ENCODE measurements at places on chromosomes 3 and 15.
A peak's percentile ranks its signal among the peaks of the same experiment; 100 is the strongest.

DNA sequence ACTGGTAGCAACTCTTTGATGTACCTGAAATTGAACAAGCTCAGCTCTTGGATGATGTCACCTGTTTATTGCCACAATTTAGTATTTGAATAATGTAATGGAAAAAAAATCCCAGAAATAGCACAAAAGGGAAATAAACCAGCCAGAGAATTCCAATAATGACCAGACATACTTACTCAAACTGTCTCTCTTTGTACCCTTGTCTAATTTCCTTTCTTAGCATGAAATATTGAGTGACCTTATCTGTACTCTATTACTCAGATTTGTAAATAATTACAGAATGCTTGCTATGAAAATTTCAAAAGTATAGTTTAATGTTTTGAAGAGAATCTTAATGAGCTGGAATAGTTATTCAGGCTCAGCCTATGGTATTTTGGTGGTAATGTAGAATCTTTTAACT, 555.4 kb upstream of the SGO1 start:
- no peak for DNase-seq

- no peak for DNase-seq
These were observed 58.0 kb upstream of the FURIN start for GRCh38 chr15:90810354-90810753.

- no peak for DNase-seq
These were observed 25.4 kb downstream of the CYP19A1 start for GRCh38 chr15:51313074-51313393.

GRCh38 chr15:83658430-83659416, 4.8 kb downstream of the ADAMTSL3 start:
- DNase-seq, result no peak

DNA sequence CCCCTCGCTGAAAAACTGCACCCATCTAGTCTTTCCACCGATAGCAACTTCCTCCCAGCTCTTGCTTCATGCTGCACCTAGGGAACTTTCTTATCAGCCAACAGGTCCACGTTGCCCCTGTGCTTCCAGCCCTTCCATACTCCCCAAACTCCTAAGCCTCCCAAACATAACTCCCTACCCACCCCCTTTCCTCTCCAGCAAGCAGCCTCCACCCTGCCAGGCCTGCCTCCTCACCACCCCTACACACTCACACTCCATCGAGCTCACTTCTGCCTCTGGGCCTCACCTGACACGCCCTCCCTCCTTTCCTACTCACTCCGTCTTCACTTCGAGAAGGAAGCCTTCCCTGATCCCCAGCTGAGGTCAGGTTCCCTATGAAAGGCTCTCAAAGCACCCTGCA, 8.1 kb downstream of the INSYN1 start:
- no peak for DNase-seq

DNA sequence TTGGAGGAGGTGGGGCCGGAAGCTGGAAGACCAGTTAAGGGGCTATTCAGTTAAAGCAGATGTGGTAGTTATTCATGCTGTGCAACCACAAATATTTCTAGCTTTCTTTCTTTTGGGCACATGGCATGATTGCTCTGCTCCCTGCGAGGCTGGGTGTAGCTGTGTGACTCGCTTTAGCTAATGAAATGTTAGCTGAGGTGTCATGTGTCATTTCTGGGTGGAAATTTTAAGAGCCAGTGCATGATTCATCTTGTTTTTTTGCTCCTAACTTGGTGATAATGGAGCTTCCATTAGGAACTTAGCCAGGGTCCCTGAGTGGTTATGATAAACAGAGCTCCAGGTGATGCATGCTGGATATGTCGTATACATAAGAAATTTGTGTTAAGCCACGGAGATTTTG, 300.6 kb downstream of the SATB1 start:
- no peak for DNase-seq

DNA sequence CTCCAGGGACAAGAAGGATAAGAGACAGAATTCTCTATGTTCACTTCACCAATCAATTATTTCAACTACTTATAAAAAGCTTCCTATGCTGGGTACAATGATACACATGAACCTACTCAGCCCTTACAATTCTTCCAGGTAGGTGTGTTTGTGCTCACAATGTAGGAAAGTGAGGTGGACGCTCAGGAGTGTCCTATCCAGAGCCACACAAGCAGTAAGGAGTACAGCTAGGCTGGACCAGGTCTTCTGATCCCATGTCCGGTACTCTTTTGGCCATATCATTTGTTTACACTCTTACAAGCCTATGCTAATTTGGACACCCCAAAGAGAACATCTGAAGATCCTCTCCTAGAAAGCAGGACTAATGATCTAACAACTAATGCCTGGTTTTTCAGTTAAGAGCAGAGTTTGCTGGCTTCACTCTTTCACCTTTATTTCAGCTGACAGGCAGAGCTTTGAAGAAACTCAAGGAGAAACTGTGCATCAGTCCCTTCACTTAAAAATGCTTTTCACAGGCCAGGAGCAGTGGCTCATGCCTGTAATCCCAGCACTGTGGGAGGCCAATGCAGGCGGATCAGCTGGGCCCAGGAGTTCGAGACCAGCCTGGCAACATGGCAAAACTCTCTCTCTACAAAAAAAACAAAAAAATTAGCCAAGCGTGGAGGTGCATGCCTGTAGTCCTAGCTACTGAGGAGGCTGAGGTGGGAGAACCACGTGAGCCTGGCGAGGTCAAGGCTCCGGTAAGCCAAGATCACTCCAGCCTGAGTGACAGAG, 27.5 kb downstream of the IGF2BP2 start:
- no peak for DNase-seq

DNA sequence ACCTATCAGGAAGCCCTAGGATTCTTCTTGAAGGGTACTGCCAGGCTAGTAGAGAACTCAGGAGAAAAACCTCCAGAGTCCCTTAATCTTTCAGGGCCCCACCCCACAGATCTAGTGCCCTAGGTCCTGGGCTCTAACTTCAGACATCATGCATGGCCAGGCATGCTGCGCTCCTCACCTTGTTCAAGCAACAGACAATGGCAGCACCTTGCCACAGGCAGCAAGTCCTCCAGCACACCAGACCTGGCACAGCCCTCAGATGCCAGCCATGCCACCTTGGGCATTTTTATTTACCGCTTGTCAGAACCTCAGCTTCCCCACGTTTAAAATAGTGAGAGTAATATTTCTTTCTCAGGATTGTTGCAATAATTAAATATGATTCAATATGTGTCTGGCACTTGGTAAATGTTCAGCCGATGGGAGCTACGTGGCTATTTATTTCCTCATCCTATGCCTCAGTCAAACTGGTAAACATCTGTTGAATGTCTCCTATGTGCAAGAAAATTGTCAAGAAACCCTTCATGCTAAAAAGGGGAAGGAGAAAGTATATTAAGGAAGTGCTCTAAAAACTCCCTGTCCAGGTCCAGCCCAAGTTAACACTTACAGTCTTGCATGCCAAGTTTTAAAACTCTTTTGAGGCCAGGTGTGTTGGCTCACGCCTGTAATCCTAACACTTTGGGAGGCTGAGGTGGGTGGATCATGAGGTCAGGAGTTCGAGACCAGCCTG, 14.5 kb upstream of the CCR1 start:
- peak; percentile 66 for DNase-seq

GRCh38 chr3:146072824-146073223, 88.2 kb downstream of the PLOD2 start:
- no peak for DNase-seq

GRCh38 chr3:189789432-189789831, 158.2 kb downstream of the TP63 start:
- DNase-seq, result no peak

DNA sequence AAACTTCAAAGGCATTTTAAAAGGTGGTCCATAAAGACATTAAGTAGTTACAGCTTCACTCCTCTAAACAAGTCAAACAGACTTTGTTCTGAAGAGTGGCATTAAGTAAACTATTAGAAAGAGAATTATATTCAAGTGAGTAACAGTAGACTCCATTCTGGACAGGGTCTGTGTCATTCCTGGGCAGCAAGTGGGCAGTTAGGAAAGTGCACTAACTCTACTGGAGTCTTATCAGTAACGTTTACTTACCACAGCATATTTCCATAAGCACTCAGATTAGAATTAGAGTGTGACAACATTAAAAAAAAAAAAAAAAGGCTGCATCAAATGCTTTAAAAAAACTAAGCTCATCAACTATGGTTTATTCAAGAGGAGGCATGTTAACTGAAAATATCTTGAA, 10.6 kb downstream of the UBR1 start:
- peak; percentile 88 for DNase-seq

DNA sequence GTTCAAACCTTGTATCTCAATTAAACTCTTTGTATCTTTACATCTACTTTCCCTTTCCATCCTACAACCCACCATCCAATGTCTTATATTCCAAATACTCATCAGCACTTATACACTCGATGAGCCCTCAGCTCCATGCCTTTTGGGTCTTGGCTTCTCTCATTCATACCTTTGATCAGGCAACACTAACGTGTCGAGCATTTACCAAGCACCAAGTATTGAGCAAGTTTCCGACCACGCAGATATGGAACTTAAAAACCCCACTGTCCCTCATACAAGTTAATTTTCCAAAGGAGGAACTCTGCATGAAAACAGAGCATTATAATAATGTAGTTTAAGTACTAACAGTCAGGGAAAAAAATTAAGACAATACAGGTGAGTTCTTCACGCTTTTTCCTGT, 102.8 kb downstream of the IL1RAP start:
- peak; percentile 53 for DNase-seq

GRCh38 chr3:50068134-50068533, 20.6 kb upstream of the RBM5 start:
- DNase-seq, result no peak

- no peak for DNase-seq
These were observed 177.9 kb upstream of the SOX2 start for GRCh38 chr3:181533811-181534210.
